Sigmoid colon (tissue), 7 donors: ENCODE measurements at places on chromosomes 7 and 10.

GRCh38 chr7:118369987-118370386, 145.5 kb downstream of the ANKRD7 start:
- no peak for DNase-seq

DNA sequence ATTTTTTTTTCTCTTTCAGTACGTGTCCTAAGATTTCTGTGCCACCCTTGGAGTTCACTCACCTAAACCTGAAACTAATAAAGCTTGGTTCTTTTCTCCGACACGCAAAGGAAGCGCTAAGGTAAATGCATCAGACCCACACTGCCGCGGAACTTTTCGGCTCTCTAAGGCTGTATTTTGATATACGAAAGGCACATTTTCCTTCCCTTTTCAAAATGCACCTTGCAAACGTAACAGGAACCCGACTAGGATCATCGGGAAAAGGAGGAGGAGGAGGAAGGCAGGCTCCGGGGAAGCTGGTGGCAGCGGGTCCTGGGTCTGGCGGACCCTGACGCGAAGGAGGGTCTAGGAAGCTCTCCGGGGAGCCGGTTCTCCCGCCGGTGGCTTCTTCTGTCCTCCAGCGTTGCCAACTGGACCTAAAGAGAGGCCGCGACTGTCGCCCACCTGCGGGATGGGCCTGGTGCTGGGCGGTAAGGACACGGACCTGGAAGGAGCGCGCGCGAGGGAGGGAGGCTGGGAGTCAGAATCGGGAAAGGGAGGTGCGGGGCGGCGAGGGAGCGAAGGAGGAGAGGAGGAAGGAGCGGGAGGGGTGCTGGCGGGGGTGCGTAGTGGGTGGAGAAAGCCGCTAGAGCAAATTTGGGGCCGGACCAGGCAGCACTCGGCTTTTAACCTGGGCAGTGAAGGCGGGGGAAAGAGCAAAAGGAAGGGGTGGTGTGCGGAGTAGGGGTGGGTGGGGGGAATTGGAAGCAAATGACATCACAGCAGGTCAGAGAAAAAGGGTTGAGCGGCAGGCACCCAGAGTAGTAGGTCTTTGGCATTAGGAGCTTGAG, at the start of gene CFTR:
CFTR (plus strand) TSS at position 801 of the 830 bp plus-strand sequence. CDS start 70 bp downstream, outside the sequence.
- DNase-seq: no peak

GRCh38 chr10:27481486-27481885, 22.6 kb upstream of the RAB18 start:
- no peak for DNase-seq

GRCh38 chr7:41628901-41629300, 74.0 kb downstream of the INHBA start:
- no peak for DNase-seq

- DNase-seq: no peak
These were observed 1034.7 kb downstream of the TYW1 start for GRCh38 chr7:68031180-68031943.

DNA sequence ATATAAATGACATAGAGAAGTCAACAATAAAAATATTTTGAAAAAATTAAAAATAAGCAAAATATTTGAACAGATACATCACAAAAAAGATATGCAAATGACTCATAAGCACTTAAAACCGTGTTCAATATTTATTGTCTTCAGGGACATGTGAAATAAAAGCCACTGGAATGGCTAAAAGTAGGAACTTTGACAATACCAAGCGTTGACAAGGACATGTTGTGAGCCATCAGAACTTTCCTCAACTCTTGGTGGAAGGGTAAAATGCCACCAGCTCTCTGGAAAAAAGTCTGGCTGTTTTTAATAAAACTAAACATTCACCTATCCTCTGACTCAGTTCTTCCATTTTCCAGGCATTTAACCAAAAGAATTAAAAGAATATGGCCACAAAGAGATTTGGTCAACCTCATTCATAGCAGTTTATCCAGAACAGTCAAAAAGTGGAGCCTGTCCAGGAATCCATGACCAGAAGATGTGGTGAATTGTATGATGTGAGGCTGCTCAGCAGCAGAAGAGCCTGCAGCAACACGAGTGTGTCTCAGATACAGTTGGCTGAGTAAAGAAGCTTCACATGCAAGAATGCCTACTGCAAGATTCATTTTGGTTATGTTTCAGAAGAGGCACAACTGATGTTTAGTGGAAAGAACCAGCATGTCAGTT, 7.1 kb upstream of the KLF6 start:
- no peak for DNase-seq

DNA sequence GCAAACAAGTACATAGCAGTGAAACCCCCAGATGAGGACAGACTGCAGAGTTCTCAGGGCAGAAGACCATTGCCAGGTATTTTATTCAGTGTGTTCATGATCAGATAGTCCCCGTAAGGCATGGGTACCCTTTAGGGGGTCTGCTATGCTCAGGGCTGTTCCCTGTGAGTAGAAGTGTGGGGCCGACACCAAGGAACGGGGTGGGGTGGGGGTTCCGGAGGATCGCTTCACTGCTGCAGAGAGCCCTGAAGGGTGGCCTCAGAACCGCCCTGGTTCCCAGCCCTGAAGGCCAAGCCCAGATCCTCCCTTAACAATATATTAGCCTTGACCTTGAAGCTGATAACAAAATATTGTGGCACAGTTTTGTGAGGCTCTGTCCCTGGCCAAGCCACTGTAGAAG, 89.6 kb downstream of the ACTR3B start:
- no peak for DNase-seq

GRCh38 chr7:78301407-78301806, 502.8 kb downstream of the PHTF2 start:
- DNase-seq: no peak

DNA sequence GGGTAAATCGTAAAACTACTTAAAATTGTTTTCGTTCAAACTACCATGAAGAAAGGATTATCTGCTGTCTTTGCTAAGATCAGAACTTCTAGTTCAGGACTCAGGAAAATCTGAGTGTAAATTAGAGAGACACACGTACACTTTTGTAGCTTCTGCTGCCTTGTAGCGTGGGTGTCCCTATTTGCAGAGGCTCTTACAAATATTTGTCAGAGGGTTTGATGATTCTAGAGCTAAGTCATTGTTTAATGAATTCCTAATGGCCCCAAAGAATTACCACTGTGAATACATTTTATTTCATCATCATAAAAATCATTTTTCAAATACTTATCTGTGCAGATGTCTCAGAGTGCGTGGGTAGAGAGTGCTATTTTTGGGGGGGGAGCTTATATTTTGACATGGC, 314.9 kb downstream of the LRMDA start:
- DNase-seq: no peak

DNA sequence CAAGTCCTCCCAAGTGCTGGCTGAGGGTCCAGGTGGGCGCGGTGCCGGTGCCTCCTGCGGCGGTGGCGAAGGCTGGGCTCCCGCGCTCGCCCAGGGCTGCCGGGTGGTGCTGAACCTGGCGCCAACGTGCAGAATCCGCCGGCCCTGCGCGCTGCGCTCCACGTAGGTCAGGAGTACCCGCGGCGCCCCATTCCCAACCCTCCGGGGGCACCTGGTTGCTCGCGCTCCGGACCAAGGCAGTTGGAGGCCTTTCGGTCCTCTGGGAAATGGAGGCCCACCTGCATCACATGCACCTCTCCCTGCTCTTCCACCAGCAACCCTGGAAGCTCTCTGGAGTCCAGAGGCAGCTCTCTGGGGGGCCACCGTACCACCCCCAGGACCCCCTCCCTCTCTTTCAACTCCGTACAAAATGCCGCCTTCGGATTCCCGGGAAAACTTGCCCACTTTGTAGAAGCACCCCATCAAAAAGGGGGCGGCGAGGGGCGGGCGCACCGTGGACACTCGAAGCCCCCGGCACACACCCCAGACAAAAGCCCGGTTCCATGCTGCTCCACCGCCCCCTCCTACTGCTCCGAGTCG, 745 bp downstream of the SLC16A9 start:
- DNase-seq: peak; percentile 58

DNA sequence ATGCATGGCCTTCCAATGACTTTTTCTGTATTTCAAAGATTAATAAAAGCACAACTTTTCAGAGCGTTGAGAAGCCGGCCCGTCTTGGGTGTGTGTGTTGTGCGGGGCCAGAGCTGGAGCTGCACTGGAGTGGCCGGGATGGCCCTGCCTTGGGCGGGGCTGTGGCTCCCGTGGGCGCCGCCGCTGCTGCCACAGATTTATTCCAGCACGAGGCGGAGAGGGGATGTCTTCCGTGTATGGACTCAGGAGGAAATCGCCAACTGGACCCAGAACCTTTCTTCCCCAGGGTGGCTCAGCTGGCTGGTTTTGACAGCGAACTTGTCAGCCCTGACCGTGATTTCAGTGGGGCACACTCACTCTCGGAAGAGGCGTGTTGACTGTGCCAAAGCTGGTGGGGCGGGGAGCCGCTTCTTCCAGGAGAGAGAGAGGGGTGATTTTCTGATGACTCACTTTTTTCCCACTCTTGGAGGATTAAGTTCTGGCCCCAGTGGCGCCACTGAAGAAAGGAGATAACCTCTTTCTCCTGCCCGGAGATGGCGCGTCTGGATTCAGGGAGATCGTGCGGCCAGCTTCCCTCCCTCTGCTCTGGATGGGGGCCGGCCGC, 72.4 kb downstream of the DNAJB6 start:
- no peak for DNase-seq

DNA sequence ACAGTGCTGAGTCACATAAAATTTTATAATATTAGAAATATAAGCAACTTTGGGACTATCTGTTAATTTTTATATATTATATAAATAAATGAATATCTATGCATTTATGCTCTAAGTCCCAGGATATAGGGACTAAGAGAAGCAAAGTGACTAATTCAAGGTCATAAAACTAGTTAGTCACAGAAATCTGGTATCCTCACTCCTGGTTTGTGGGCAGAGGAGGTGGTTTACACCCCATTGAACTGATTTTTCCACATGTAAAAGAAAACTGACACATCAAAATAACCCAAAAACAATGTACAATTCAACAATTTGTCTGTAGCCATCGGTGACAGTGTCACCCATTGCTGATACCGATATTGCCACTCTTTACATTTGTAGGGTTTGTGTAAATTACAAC, 3.0 kb downstream of the PCLO start:
- no peak for DNase-seq

GRCh38 chr7:28548416-28548815, 136.1 kb downstream of the CREB5 start:
- no peak for DNase-seq

GRCh38 chr7:132232406-132232805, 343.9 kb downstream of the PLXNA4 start:
- DNase-seq: no peak

- DNase-seq: no peak
These were observed 18.0 kb upstream of the DLG5 start for GRCh38 chr10:77944519-77944918.

DNA sequence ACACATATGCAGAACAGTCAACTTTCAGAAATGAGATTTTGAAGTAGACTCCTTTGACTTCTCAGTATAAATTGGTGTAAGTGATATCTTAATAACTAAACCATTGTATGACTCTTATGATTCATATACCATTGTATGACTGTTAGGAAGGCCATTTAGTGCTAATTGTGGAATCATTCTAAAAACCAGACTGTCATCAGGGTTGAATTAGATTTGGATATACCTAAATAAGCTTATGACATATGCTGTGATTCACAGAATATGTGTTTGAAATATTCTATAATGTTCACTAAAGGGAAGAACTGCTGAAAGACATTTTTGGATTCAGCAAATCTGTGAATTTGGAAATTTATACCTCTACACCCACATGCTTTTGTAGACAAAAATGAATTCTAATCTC, 438.1 kb downstream of the MDFIC start:
- DNase-seq: no peak

GRCh38 chr7:52540041-52540440, 495.4 kb upstream of the POM121L12 start:
- DNase-seq: no peak

DNA sequence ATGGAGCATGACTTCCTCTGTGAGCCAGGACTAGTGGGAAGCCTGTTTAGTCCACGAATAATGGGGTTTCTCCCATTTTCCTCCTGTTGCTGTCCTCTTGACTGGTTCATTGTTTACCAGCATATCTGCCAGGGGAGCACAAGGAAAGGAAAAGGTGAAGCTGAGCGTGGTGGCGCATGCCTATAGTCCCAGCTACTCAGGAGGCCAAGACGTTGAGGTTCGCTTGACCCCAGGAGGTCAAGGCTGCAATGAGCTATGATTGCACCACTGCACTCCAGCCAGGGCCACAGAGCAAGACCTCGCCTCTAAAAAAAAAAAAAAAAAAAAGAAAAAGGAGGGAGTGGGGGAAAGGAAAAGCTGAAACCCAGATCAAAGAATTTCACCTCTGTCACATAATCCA, 5.8 kb upstream of the IL2RA start:
- peak; percentile 17 for DNase-seq

DNA sequence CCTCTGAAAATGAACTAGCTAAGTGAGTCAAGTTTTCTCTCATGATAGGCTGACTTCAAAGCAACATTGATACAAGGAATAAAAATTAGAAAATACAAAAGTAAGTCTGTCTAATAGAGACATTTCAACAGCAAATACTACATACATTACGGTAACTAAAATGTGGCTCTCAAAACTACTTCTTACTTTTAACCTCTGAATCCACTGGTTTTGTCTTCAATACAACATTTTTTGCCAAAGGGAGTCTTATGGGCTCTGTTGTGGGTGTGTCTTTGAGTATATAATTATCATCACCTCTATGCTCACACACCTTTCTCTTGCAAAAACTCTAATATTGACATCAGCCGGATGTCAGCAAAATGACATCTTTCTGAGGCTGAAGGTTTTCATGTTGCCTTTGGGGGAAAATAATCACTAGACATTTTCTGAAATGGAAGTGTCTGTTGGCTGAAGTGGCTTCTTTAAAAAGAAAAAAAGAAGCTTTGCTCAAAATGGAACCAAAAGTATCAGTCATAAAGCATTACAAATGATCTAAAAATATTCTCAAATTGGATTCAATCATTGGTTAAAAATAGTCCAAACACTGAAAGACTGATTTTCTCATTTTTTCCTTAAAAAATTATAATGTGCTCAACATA, 41.8 kb upstream of the FAM133B start:
- DNase-seq: no peak

DNA sequence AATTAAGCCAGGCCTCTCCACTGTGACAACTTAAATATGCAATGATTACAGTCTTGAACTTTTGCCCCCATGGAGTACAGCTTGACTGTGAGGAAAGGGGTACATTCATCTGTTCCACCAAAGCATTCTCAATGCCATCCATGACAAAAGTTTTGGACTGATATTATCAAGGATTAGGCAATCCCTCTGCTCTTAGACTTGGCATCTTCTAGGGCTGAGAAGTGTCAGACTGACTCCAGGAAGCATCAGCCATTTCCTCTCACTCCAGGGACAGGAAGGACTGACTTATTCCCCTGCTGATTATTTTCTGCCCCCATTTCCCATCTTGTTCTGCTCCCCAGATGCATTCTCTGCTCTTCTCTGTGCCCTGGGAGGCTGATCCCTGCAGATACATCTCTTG, 69.7 kb downstream of the ZNF365 start:
- no peak for DNase-seq

DNA sequence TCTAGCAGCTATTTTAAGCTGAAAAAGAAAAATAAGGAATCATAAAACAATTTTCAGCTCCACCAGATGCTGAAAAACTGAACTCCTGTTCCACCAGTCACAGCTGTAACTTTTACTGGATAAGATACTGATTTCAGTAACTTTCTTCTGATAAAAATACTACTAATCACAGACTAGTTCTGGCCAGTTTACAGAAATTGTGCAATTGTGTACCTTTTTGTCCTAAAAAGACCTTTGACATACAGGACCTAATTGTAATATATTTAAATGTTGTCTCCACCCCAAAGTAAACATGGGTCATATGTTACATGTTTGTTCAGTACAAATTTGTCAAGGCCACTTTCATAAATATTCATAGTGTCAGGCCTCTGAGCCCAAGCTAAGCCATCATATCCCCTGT, 27.1 kb upstream of the PIP start:
- DNase-seq: no peak
